NCI-H1048 (cell line): ENCODE measurements at places on chromosomes 16 and 17.
A peak's percentile ranks its signal among the peaks of the same experiment; 100 is the strongest.

DNA sequence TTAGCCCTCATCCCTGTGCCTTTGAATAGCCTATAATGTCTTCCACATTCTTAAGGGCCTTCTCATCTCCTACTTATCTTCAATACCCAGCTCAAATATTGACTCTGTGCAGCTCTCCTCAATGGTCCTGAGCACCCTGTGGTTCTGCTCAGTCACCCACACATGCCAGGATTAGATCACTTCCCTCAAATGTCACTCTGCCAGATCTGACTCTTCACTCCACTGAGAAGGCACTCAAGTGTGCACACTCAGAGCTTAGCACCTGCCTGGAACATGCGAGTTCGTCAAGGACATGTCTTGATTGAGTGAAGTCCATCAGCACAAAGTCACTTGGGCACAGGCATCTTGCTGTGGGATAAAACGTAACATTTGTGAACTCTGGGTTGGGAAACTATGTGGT, 404.8 kb downstream of the CDH13 start:
- no peak for DNase-seq

DNA sequence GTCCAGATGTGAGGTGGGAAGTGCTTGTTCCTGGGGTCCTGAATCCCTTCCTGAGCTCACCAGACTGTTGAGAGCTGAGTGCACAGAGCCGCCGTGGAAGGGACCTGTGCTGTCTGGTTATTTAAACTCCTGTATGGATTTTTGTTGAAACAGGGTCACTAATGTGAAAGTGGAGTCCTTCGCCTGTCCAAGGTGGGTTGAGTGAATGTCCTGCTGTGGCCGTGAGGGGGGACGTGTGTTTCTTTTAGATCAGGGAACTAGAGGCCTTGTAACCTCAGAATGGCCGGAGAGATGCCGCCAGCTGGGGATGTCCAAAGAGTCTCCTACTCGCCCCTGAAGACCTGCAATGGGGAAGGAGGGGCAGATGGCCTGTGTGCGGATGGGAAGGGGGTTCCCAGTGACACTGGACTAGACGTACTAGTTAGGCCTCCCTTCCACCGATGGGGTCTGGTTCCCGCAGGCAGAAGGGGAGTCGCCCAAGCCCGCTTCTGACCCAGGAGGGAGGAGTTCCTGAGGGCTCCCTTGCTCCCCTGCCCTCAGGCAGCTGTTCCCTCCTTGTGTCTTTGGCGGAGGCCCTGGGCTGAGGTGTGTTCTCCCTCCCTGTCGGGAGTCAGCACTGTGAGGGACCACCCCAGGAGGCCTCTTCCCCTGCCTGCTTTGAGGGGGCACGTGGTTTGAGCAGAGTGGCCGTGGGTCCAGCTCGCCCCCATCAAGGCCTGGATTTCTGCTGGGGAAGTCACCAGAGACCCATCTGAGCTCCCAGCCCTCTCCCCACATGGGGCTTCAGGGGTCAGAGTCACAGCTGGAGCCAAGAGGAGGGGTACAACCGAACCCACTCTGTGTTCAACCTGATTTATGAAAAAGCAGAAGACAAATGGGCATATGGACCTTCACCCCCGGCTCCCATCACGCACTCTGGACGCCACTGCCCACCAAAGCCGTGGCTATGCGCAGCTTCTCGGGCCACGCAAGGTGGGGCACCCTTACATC, 30.9 kb downstream of the OR1D5 start:
- DNase-seq: no peak

- no peak for DNase-seq
Measured at GRCh38 chr16:52408191-52408845, 138.6 kb downstream of the TOX3 start.

GRCh38 chr16:8758022-8758421, 39.4 kb downstream of the TMEM186 start:
- no peak for DNase-seq

DNA sequence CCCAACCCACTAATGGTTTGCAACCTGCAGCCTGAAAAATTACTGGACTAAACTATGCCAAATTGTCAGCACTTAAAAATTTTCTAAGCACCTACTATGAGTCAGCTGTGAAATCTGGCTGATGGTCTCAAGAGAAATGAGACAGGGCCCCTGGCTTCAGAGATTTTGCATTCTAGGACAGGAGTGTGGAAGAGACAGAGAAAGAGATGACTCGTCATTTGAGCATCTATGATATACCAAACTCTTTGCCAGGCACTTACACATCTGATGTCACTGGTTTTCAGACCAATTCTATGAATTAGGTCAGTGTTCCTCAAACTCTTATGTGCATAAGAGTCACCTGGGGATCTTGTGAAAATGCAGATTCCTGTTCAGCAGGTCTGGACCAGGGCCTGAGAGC, 44.4 kb downstream of the CLEC19A start:
- no peak for DNase-seq

DNA sequence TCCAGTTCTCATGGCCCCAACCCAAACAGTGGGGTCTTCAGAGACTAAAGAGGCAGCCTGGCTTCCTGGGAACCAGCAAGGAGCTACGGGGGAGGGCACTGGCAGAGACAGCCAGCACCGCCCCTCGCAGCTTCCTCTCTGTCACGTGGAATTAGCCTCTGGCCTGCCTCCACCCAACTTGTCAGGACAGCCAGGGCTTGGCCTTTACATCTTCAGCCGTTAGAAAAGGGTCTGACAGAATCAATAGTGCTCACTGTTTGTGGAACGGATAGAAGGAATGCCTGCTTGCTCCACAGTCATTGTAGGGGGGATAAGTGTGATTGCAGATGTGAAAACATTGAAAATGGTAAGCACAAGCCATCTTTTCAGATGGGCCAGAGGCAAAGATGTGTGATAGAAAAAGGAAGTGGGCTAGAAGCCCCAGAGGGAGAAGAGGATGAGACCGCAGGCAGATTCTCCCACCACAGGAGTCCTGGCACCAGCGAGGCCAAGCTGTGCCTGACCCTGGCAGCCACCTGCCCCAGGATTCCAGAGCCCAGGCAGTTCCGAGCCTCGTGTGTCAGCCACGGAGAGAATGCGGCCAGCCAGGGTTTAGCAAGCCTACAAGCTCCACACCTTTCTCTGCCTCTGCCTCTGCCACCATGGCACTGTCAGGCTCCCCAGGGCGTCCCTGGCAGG, 18.6 kb downstream of the GRIN2C start:
- no peak for DNase-seq

DNA sequence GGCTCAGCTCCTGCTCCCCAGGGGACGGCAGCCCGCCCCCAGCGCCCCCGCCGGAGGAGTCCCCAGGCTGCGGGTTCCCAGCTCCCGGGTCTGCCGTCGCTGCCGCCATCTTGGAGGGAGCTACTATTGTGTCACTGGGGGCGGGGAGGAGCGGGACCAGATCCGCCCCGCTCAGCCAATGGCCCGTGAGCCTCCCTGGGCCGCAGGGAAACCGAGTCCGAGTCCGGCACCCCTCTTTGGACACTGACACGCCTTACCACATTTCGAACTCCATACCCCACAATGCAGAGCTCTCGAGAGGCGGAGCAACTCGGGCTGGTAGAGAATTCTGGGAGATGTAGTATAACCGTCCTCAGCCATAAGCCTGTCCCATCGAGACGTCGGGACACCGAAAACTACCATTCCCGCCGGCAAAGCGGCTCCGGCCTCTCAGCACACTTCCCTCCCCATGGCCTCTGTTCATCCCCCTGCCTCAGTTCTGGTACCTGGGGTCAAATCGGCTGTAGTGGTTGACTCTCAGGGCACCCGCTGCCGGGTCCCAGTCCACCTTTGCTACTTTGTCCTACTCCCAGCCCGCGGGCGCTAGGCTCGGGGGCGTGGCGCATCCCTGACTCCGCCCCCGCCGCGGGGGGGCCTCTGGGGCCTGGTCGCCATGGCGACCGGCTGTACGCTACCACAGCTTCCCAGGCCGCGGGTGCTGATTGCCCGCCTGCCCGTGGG, at the start of the genes RANBP10 and TSNAXIP1:
Gene RANBP10 (minus strand): TSS at position 133 of the 720 bp plus-strand sequence. CDS start 24 bp downstream, at position 109.
Gene TSNAXIP1 (plus strand): TSS at position 462 of the 720 bp plus-strand sequence. CDS start 261 bp downstream, outside the sequence.
- peak; percentile 77 for DNase-seq

DNA sequence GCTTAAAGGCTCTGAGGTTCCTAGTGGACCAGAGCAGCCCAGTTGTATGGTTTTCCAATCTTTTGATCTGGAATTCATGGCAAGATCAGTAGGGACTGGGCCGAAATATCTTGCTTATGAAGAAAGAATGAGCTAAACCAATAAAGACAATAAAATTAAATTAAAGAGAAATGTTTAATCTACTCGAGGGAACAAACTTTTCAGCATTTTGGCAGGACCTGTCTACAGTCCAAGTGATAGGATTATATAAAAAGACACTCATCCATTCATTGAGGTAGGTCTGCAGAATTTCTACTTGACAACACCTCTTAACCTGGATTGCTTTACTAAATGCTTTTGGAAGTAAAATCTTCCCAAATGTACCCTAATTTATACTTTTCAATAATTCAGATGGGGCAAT, 113.6 kb downstream of the AXIN2 start:
- no peak for DNase-seq

DNA sequence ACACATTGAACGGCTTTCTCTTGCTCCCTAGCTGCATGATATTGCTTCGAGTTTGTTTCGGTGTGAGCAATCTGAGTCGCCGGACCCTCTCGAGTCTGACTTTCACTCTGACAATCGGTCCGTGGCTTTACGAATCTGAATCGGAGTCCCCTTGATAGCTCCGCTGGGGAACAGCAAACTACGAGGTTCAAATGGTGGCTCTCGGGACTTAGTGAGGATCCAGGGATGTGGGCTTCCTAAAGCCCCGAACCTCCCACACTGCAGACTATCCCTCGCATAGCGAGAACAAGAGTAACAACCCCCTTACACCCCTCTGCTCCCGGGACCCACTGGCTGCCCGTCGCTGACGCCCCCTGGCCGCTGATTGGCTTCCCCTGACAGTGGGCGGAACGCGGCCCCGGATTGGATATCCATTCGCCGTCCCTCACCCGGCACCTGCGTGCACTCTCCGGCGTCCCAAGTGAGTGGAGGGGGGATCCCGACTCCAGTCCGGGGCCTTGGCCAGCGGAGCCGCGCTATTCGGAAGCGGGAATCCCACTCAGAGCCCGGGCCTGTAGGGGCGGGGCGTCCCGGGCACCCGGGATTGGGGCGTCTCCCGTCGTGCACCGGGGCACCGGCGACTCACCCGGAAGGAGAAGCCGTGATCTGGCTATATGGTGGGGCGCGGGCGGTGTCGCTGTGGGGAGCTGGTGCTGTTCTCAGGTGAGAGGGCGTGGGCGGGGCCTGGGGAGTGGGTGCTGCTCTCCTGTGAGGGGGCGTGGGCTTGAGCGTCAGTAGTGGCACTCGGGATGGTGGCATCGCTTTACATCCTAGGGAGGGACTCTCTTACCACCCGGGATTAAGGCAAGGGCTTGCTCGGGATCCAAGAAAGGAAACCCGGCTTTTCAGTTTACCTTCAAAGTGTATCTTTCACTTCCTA, at the start of gene SNX11:
Gene SNX11 (plus strand): TSS at position 630 of the 919 bp plus-strand sequence. CDS start 4,278 bp downstream, outside the sequence.
- DNase-seq: peak; percentile 89

DNA sequence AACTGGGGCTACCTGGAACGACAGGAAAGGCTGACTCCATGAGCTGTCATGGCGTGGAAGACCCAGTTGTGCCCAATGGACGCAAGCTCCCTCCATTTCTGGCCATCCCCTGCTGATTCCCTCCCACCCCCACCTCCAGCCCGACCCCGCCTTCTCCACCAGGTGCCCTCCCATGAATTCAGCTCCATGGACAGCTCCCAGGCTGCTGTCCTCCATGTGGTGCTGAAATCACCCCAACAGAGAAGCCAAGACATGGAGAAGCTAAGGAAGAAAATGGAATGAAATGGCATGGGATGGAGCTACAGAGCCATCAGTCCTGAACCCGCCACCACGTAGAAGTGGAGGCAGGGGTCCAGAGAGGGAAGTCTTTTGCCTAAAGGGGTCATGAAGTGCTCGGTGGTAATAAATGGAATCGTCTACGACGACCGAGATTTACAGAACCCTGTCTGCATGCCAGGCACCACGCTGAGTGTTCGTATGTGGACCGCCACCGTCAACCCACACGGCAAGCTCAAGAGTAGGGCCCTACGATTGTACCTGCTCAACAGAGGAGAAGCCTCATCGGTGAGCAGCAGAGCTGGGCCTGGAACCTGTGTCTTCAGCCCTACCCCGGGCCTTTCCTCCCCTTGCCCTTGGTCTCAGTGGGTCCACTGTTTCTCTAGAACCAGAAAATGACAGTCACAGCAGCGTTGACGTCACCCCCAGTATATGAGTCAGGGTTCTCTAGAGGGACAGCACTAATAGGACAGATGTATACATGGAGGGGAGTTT, 9.3 kb upstream of the ZC3H18 start:
- no peak for DNase-seq

- no peak for DNase-seq
Measured at GRCh38 chr16:47528431-47528830, 67.3 kb downstream of the PHKB start.

- no peak for DNase-seq
Measured at GRCh38 chr16:49660626-49661025, 195.3 kb downstream of the ZNF423 start.

- DNase-seq: no peak
Measured at GRCh38 chr17:38563362-38564253, 42.1 kb downstream of the SRCIN1 start.

DNA sequence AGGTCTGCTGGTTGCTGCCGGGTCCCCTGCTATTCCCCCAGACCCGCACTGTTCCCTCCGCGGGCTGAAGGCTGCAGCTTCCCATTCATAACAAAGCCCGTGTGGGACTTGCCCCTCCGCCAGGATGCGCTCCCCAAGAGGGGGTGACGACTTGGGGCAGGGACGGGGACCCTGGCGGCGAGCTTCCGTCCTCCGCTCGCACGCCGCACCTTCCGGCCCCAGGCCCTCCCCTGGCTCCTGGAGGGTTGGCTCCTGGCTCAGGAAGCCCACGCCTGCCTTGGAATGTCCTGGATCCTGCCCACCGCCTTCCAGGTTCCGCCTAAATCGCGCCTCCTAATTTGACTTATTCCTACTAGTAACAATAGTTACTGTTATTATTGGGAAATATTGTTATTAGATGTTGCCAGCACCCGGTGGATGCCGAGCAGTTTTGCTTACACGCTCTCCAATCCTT, 1.1 kb upstream of the TFAP4 start:
- DNase-seq: peak; percentile 32

- DNase-seq: no peak
Measured at GRCh38 chr17:16994631-16995030, 22.7 kb upstream of the TNFRSF13B start.

DNA sequence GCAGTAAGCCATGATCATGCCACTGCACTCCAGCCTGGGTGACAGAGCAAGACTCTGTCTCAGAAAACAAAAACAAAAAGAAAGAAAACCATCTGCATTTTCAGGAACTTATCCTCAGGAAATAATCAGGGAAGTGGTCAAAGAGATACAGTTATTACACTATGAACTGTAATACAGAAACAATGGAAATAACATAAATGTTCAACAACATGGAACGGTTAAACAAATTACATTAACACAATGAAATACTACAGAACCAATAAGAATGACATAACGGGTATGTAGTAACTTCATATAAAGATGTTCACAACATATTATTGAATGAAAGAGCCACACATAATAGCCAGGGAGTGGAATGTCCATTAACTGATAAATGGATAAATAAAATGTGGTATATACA, 6.7 kb downstream of the BBS2 start:
- no peak for DNase-seq

- no peak for DNase-seq
Measured at GRCh38 chr17:56110463-56111135, 42.7 kb upstream of the ANKFN1 start.

DNA sequence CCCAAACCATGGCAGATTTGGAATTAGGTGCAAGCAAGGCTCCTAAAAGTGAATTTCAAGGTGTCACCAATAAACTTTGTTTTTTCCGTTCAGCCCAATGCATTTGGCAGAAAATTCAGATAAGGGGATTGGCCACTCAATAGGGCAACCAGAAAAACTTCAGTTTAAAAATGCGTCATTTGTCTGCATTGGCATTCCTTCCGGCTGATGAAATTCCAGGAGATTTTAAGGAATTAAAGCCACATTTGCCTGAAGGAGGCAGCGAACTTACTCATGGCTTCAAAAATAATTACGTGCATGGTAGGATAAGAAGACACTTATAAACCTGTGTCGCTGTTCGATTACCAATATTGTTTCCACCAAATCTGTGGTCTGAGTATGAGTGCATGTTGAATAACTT, 151.9 kb downstream of the SALL1 start:
- DNase-seq: no peak
